ENCODE measurements at places on chromosomes 12 and 14.

DNA sequence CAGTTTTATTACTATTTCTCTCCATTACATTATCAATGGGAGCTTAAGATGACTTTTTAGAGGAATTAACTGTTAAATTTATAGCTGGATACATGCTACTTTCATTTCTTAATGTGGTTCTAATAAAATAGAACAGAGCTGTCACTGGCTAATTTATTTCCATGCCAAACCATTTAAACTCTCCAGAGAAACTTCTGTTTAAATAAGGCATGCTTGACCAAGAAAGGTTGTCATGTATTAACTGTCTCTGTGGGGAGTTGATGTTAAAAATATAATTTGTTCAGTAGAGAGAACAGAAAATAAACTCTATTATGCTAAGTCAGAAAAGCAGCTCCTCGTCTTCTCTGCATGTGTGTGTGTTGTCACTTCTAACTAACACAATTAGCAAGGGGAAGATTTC is 447.4 kb downstream of the SLC16A7 start:
- no peak for DNase-seq

GRCh38 chr14:55976655-55977054 is 141.6 kb upstream of the PELI2 start:
- no peak for DNase-seq

GRCh38 chr12:80677994-80678393 is 29.4 kb upstream of the MYF6 start:
- no peak for DNase-seq

GRCh38 chr12:122126713-122127597 is 47.1 kb downstream of the IL31 start:
- DNase-seq: no peak

DNA sequence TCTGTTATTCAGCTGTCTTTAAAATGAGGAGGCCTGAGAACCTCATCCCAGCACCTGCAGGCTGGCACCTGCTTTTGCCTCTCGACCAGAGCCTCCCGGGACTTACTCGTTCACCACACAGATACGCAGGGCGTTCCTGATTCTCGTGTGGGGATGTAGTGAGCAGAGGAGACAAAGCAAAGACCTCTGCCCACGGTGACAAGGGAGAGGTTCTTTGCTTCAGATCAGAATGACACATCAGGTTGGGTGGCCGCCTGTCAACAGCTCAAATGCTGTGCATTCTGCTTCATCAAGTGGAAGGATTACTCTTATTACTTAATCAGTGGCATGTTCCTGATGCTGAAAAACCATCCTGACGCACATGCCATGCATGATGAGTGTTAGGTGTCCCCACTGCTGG is 24.4 kb downstream of the DEGS2 start:
- DNase-seq: no peak

- no peak for DNase-seq
These were observed 16.0 kb downstream of the FNTB start for GRCh38 chr14:65002586-65003210.

- no peak for DNase-seq
These were observed 44.4 kb downstream of the UBE3B start for GRCh38 chr12:109521831-109522230.

- peak; percentile 65 for DNase-seq
These were observed 8.8 kb upstream of the CLECL1 start for GRCh38 chr12:9741726-9742125.

- DNase-seq: no peak
These were observed 8.7 kb upstream of the PPP1R13B start for GRCh38 chr14:103856105-103856504.

DNA sequence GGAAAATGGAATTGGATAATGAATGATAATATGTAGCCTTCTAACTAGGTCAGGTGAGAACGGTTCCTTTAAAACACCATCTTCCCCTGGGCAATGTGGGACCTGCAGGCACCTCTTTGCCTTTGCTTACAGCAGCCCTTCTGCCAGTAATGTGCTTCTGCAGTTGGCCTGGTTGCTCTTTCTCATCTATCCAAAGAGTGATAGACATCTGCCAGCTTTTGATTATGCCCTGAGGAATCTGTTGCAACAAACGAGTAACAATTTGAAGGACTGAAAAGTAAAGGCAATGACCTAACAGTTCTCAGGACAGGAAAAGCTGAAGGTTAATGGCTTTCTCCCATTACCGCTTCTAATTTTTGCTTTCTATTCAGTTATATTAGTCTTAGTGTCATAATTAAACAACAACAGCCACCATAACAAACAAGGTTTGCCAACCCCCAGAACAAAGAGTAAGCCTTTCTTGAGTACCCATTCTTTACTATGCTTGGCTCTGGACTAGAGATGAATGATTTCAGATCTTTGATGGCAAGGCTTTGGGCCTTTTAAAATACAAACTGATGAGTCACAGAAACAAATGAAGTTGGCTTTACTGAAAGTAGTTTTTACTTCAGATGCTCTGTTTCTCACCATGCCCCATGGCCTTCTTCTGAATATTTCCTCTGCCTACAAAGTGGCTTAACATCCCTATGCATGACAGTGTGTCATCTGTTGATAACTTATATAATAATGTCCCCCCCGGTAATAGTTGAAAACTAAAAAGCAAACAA is 76.1 kb upstream of the KRR1 start:
- no peak for DNase-seq

DNA sequence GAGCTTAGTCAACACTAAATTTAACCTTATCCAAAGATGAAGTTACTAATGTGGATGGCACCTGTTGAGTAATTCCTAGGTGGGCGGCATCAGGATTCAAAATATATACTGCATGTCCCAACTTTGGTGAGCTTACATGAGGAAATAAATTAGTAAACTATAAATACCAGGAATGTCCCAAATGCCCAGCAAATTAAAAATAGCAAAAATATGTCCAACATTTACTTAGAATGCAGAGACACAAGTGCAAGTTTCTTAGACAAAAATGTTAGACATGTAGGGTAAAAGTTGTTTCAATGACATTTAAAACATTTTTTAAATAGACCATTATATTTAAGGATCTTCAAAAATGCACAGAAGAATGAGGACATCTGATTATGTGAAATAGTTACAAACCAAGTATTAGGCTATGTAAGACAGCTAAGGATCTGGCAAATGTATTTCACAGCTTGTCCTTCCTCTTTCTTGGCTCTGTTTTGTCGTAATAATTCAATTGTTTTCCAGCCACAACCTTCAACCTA is 115.9 kb downstream of the NAV3 start:
- DNase-seq: no peak

DNA sequence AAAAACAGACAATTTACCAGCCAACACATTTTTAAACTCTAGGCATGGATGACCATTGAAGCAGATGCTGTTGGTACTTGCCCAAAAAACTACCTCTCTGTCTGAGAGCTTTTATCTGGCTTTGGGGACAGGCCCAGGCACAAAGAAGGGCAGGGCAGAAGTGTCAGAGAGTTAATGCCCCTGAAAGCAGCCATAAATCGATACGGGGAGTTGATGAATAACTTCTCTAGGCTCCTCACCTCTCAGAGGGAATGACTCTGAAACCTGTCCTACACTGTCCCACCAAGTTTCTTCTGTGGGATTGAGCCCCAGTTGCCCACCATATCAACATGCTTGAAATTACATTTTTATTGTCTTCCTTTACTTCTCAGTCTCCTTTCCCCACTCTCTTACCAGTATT is 113.0 kb upstream of the DAAM1 start:
- DNase-seq: no peak

Data from effector CD4-positive, alpha-beta T cell (primary cell).